ENCODE measurements at places on chromosomes 1 and 21. TPM values are rescaled to one million over a fixed set of nuclear protein-coding genes. Genes with fewer than 3 reads are reported as not detected.
A peak's percentile ranks its signal among the peaks of the same experiment; 100 is the strongest.

GRCh38 chr1:170521818-170522217 is 10.1 kb upstream of the GORAB start:
- DNase-seq, result no peak

DNA sequence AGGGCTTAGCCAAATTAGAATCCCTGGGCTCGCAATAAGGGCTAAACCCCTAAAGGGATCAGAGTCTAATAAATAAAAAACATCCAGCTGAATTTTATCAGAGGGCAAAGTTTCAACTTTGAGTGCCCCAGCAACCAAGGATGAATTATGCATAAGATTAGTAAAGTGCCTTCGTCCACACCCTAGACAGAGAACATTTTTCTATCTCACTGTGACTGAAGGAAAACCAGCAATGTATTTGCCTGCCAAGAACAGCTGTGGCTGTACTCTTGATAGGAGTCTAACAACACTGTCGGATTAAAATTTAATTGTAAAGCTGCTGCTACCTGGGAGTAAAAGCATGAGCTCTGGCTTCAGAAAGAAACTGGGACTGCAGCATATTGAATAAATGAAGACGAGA is 23.3 kb downstream of the WNT2B start:
- DNase-seq, result no peak

DNA sequence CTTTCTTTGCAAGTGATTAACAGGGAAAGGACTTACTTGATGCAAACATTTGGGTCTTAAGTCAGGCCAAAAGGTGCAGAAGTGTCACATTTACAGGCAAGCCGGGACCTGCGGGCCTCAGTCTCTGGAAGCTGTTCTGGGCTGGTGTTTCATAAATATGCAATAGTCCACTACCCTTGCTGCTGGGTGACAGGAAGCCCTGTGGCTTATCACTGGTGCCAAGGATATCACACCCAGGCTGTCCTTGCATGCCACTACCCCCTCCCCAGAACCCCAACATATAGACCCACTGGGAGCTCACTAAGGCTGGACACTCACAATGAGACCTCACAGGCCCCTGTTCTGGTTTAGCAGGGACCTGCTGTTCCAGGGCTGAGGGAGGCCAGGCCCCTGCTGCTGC is 3.4 kb upstream of the LEFTY2 start:
- DNase-seq, result peak; percentile 37

DNA sequence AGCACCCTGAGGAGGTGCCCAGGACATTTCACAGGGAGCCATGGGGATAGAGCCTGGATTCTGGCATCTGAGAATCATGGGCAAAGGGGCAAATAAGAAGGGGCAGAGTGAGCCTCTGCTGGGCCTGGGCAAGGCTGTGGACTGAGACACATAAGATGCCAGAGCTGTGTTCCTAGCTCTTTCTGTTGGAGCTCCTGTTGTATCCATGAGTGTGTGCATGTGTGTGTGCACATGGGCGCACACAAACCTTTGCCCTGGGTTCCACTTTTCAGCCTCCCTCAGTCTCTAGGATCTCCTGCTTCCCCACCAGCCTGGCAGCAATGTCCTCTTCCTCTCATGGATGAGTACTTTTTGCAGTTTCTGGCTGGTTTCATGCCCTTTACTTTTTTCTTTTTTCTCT is 44.0 kb downstream of the ATF3 start:
- DNase-seq, result no peak

DNA sequence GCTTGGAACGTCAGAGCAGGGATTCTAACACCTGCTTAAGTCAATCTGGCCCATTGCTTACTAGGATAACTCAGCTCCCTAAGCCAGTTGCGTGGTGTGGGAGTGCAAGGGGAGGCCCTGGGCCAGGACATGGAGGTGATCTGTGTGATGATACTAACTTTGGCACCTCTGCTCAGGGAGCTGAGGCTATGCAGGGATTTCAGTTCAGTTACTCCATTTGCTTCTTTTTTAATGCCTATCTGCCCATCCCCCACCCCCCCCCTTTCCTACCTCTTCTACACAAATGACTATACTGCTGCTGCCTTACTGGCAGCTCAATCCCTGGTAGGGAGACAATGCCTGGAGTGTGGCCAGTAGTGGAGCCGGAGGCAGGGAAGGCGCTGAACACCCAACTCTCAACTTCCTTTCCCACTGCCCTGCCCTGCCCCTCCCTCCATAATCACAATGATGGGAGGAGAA is 19.5 kb downstream of the INKA2 start:
- DNase-seq, result no peak

DNA sequence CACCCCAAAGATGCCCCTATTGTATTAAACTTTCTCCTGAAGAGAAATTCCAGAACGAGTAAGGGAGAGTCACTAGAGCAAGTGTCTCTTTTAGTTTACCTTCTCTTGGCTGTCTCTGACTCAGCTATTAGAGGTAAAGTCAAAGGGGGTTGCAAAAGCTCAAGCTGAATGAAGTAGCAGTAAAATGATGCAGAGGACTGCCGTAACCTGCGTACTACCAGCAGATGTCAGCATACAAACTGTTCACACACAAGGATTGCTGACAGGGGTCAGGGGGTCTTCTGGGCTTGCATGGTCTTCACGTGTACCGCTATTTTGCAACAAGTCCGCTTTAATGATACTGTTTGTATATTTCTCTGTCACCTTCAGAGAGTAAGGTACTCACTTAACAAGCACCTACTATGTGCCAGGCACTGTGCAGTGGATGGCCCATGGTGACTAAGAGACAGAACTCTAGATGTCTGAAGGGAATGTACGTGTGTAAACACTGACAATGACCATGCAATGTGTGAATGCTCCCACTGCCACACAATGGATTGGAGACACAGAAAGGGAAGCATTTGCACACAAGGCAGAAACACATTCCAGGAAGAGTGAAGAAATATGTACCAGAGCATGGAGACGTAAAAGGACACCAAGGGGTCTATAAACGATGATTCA is 34.9 kb downstream of the CHML start:
- no peak for DNase-seq

- no peak for DNase-seq
These were observed 73.1 kb upstream of the USP24 start for GRCh38 chr1:55288245-55288644.

- no peak for DNase-seq
These were observed 30.0 kb downstream of the IARS2 start for GRCh38 chr1:220123889-220124288.

DNA sequence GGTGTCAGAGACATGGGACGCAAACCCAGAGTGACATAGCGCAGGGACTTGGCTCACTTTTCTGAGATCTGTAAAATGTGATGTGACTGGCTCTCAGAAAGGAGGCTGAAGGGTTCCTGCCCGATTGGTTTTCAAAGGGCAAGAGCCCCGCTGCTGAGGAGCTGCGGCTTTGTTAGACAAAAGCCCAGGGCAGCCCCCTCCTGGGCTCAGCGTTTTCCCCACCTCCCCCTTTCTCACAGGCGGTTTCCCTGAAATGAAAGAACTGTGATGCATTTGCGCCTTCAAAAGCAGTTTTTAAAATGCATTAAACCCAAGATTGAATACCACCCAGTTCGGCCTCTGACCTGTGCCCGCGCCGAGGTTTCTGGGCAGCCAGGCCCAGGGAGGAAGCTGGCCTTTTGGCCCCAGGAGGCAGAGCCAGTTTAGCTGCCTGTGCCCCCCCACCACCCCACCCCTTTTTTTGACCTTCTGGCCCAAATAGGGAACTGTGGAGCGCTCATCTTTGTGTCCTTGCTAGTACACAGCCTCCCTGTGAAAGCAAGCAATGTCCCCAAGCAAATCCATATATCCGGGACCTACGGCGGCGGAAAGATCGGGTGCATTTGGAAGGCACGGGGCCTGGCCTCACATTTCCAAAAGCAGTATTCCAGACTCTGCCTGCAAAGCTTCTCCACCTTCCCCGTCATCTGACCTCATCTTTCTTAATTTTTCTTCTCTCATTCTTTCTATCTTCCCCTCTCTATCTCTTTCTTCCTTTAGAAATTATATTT is 28.6 kb downstream of the CD247 start:
- DNase-seq, result no peak

DNA sequence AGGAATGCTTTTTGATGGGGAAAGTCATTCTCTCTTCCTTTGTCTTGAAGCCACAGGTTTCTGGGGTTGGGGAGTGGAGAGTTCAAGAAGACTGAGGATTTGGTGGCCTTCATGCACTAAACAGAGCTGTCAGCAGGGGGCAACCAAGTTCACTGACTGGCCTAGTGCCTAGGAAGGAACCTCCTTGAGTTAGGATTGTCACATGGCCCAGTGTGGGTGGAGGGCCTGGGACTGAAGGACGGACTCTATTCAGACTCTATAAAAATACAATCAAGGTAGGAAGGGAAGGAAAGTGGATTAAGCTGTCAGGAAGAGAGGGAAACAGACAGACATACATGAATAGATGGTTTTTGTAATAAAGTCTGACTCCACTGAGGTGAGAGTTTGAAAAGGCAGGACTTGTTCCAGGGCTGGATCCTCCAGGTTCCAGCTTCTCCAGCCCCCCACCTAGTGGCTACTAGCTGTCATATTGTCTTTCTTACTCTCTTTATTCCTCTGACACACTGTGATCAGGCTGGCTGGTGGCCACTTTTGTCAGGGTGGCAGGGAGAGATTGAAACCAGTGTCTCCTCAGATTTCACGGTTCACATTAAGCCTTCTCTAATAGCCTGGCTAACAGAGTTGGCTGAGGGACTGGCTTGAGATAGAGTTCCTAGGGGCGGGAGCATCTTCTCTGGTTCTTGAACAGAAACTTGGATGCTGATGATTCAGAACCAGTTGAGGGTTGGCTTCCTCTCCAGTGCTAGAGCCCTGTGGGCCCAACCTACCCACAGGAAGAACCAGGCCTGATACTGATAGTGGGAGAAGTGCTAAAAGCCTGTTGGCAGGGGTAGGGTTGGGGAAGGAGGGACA is 4.1 kb upstream of the SH3BGRL3 start:
- peak; percentile 94 for DNase-seq

- no peak for DNase-seq
These were observed 31.8 kb upstream of the KCND3 start for GRCh38 chr1:112021263-112021662.

GRCh38 chr21:29487154-29487553 is 188.4 kb downstream of the BACH1 start:
- no peak for DNase-seq

- no peak for DNase-seq
These were observed 2.1 kb downstream of the GNG12 start for GRCh38 chr1:67830928-67831830.

DNA sequence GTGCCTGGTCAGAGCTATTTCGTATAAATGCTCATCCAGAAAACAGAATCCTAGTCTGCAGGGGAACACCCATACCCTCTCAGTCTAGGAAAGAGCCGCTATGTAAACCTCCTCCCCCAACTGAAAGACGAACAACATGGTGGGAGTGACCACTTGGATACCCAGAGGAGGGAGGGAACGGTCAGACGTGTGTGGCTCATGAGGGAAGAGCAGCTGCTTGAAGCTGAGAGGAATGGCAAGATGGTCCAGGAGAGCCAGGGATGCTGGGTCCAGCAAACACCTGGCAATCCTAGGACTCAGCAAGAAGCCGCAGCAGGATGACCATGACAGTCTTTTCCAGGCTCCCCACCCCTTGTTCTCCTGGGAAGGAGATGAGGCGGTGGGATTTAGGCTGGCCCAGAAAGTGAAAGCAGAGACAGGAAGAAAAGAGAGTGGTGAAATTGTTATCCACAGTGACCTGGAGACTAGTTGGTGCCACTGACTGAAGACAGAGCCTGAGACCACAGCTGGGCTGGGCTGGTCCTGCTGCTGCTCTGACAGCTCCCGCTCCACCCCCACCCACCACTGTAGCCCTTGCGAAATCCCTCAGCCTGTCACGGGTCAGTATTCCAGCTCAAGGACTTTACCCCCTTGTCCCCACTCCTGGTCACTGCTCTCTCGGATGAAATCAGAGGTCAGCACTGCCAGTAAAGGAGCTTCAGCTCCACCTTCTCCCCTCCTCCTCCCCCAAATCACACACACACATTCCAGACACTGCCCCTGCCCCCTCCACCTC is 3.6 kb downstream of the CERS2 start:
- peak; percentile 91 for DNase-seq

DNA sequence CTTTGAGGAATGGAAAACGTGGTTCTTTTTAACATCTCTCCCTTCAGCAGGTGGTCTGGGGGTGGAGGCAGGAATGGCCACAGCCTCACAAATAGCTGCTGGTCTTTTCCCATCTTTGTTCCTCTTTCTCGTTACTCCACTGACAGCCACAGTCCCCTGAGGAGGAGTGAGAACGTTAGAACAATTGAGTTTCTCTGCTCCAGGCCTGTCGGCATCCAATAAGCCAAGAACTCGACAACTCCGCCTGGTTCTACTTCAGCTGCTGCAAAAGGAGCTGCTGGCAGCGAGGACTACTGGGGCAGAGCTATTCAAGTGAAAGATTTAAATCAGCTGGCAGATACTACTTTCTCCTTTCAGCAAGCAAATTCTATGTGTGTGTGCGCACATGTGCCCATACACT is 169.5 kb upstream of the GALNT2 start:
- DNase-seq, result no peak

GRCh38 chr1:78092643-78093042 is 46.9 kb downstream of the GIPC2 start:
- DNase-seq, result no peak

GRCh38 chr1:223462866-223463404 is 69.7 kb downstream of the CCDC185 start:
- DNase-seq, result no peak

- no peak for DNase-seq
These were observed 67.6 kb downstream of the ARHGEF16 start for GRCh38 chr1:3522112-3522511.

DNA sequence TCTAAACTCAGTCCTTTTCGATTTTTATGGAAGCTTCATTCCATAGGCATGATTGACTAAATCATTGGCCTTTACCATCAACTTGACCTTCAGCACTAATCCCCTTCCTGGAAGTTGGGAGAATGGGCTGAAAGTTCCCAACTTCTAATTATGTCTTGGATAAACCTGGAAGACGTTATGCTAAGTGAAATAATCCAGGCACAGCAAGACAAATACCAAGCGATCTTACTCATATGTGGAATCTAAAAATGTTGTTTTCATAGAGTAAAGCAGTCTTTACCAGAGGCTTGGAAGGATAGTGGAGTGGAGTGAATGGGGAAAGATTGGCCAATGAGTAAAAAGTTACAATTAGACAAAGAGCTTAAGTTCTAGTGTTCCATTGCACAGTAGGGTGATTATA is 1453.2 kb downstream of the PLA2G4A start:
- no peak for DNase-seq

DNA sequence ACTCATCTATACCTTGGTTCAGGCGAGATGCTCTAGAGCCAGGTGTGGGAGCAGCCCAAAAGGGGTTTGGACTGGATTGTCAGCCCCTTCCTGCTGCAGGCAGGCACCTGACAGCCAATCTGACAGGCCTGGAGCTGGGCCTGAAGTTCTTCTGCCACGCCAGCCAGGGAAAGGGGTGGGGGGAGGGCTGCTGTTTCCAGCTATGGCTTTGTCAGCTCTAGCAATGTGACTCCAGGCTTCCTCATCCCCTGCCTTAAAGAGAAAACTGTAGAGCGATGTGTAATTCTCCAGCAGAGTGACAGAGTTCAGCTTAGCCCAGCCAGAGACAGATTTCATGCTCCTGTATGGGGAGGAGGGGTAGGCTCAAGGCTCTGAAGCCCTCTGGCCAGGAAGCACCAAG is 30.3 kb downstream of the WNT4 start:
- DNase-seq, result no peak

AK4 gene
- total RNA-seq, result 68.3 TPM

S100A7 gene
- not detected for total RNA-seq

Data from posterior vena cava (tissue), 2 donors.